ENCODE measurements at places on chromosomes 1 and 21.

- no peak for DNase-seq
Measured at GRCh38 chr1:37146071-37146470, 111.8 kb upstream of the GRIK3 start.

GRCh38 chr1:229758101-229759036 lies 132.3 kb downstream of the URB2 start:
- no peak for DNase-seq

DNA sequence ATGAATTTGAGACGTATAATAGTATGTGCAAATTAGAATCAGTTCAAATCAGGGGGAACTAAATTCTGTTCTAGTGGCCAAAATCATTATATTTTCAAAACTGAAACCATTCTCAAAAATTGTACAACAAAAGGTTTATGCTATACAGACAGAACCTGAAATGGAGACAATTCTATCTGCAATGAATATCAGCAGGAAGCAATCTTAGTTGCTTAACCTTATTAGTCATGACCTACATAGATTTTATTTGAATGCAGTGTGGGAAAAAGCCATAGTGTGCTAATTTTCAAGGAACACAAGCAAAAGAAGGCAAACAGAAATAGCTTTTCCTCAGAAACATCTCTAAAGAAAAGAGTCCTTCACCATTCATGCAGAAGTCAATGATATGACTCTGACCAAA lies 6.5 kb downstream of the AK5 start:
- DNase-seq = no peak

DNA sequence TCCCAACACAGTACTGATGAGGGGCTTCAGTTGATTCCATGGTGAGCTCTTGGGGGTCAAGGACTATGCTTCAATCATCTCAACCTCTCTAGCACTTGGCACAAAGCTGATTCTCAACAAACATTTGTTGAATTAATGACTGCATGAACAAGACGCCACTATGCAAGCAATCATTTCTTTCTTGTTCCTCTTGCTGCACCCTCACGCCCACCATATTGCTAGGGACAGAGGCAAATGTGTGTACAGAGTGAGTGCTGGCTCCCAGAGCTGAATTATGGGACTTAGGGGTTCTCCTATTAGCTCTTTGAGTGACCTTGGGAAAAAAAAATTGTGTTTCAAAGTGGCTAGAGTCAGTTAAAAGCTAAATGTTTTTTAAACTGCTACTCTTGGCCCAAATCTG lies 2.5 kb downstream of the ADAR start:
- no peak for DNase-seq

GRCh38 chr1:208159555-208160258 lies 84.5 kb downstream of the PLXNA2 start:
- DNase-seq = no peak

- DNase-seq = no peak
Measured at GRCh38 chr1:187985897-187986654, 1157.3 kb downstream of the PLA2G4A start.

DNA sequence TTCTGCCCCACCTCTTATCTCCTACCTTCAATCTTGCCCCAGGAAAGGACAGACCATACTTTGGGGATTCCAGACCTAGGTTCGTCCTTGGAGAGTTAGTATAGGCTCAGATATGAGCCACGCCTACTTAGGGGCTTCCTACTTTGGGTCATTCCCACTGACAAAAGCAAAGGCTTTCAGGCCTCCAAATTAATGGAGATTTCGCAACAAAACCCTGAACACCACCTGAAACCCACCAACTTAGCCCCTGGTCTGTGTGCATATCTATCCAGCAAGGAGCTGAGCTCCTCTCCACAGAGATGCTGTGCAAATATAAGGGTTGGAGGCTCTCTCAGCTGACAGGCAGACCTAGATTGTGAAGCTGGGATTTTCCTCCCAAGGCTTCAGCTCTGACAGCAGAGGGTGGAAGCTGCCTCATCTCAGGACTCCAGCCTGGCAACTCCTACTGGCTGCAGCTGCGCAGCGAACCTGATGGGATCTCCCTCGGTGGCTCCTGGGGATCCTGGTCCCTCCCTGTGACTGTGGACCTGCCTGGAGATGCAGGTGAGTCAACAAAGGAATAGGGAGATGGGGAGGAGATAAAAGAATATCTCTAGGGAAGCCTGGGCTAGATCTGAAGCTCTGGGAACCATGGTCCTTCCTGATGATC lies 2.1 kb downstream of the MPL start:
- no peak for DNase-seq

GRCh38 chr1:180614730-180615129 lies 17.1 kb upstream of the XPR1 start:
- DNase-seq = no peak

DNA sequence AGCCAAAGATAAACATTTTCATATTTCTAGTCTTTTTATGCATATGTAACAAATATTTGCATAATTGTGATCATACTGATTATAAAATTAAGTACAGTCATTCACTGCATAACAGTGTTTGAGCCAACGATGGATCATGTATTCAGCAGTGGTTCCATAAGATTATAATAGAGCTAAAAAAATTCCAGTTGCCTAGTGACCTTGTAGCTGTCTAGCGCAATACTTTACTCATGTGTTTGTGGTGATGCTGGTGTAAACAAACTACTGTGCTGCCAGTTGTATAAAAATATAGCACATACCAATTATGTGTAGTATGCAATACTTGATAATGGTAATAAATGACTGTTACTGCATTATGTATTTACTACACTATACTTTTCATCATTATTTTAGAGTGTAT lies 2.1 kb upstream of the S100A10 start:
- no peak for DNase-seq

DNA sequence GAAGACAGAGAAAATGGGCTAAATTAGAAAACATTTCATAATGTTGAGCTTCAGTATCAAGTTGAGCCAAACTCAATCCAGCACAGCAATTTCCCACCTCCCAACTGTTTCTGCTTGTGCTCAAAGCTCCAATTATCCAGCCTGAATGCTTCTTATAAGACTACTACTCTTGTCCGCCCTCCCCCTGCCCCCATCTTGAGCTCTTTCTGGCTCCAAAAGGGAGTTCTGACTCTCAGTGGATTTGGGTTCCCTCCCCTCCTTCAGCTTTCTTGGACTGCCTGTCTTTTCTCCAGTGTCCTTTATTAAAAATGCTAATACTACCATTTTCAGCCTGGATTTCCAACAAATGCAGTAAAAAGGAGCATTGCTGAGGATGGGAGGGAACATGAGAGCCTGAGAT lies 174.8 kb downstream of the ASTN1 start:
- no peak for DNase-seq

GRCh38 chr1:204407295-204407971 lies 4.2 kb downstream of the PPP1R15B start:
- DNase-seq = no peak

- DNase-seq = no peak
Measured at GRCh38 chr1:164702664-164703063, 143.7 kb downstream of the PBX1 start.

DNA sequence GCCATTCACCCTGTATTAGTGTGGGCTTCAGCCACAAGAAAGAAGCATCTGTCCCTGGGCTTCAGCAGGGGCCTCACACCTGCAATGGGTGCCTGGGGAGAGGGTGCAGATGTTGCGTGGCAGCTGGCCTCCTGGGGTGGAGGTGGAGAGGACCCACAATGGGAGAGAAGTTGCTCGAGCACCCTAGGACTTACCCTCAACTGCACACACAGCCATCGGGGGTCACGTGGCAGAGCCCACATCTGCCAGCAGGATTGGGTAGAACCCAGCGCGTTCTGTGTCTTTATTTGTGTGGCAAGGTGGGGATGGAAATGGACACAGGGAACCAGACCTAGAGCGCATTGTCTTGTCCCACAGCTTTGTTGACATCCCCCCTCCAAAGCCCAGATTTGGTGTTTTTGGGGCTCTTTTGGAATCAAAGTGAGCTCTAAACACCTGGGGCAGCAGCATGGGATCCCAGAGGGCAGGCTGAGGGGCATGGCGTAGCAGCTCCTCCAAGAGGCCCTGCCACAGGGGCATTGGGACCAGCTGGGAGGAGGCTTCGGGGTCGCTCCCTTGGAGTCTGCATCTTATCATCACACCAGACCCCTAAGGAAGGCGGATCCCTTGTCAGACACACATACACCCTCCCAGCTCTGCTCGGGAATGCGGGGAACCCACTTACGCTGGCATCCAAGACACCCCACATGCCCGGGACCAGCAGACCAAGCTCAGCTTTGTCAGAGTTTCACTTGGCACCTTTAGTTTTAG lies 5.1 kb downstream of the ABCG1 start:
- no peak for DNase-seq

- DNase-seq = no peak
Measured at GRCh38 chr1:191085121-191085520, 607.5 kb upstream of the BRINP3 start.

DNA sequence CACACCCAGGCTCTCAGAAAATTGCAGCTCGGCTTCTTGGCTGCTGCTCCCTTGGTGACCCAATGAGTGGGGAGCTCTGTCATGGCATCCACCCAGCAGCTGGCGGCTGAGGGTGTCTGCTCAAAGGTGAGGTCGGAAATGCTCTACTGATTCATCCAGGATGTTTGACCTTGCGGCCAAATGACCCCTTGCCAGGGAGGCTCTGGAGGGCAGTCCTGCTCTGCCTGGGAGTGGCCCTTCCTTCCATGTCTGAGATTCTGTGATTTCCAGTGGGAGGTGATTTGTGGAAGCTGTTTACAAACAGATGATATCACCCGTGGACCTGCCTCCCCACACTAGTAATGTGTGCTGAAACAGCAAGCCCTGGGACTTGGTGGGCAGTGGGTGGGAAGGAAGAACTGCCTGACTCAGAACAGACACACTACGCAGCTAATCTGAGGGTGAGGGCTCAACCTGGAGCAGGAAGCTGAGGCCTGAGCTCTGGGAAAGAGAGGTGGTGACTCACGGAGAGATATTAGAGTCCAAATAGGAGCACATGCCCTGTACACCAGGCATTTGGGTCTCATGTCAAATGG lies 3.0 kb downstream of the CRCT1 start:
- no peak for DNase-seq

GRCh38 chr1:29625084-29625420 lies 388.7 kb downstream of the PTPRU start:
- DNase-seq = no peak

GRCh38 chr1:11158720-11159321 lies 30.3 kb upstream of the ANGPTL7 start:
- DNase-seq = no peak

DNA sequence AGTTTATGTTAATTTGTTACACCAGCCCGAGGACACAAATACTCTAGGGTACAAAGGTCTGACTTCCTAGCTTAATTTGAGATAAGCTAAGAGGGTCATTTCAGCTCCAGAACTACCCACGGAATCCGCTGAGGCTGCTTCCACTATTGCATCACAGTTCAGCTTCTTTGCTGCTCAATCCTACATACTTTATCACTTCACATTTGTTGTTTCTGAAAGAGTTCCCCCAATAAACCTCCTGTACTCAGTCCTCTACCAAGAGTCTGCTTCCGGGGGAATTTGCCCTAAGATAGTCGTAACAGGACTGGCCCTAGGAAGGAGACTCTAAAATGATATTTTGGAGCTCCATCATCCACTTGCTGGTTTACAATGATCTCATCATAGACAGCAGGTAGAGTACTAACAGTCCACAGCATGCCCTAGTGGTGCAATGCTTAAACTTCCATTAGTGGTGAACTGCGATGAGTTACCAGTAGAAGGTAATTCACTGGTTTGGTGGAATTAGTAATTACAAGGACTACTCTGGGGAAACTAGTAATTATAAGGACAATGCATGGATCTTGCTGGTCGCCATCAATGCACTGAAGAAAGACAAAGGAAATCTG lies 229.3 kb downstream of the USH2A start:
- DNase-seq = no peak

DNA sequence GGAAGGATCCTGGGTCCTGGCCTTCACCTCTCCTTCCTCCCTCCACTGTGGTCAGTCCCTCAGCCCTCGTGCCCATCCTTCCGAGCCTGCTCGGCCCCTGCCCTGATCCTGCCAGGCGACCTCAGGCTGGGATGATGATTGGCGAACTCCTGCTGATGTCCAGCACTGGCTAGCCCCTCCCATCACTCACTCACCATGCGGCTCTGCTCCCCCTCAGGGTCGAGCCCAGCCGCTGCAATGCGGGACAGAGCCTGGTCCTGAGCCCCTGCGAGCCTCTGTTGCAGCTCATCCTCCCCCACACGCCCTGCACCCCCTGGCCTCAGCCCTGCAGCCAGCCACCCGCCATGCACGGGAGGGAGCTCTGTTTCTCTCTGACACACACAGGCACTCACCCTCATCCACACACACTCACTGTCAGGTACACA lies 100.2 kb downstream of the DMRTB1 start:
- no peak for DNase-seq

DNA sequence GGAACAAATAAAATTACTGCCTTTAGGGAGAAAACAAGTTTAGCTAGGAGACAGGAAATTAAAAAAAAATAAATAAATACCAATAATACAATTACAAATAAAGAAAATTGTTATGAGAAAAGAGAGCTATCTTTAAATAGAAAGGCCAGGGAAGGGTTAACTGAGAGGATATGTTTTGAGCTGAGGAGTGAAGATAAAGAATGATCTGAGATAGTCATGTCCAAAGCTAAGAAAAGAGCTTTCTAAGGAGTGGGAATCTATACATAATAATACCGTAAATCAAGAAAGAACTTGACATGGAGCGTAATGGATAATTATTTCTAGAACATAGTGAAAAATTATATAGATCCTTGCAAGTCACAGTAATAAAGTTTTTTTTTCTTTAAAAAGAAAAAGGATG lies 176.5 kb downstream of the NCAM2 start:
- no peak for DNase-seq

All from activated CD8-positive, alpha-beta memory T cell treated with anti-CD3 and anti-CD28 coated beads for 1 hour (primary cell).